ENCODE measurements at places on chromosomes 3 and 15. TPM values are rescaled to one million over a fixed set of nuclear protein-coding genes. Genes with fewer than 3 reads are reported as not detected.

The ONECUT1 gene
- 6.1 TPM for total RNA-seq

The KLHL40 gene
- total RNA-seq: not detected

The ZDHHC19 gene
- total RNA-seq: 4.1 TPM

The MINAR1 gene
- total RNA-seq: 0.67 TPM

The AHSG gene
- total RNA-seq: 1.1 TPM

The MYO5A gene
- 27.9 TPM for total RNA-seq

The CAMKV gene
- total RNA-seq: 67.9 TPM

The CD96 gene
- not detected for total RNA-seq

The SAMD7 gene
- not detected for total RNA-seq

The TMCO5A gene
- not detected for total RNA-seq

The FEZF2 gene
- total RNA-seq: not detected

- no peak for DNase-seq
These were observed 289.9 kb upstream of the RASGRP1 start for GRCh38 chr15:38854506-38854905.

GRCh38 chr3:127320529-127321121 lies 32.8 kb upstream of the PRR20G start:
- no peak for DNase-seq

DNA sequence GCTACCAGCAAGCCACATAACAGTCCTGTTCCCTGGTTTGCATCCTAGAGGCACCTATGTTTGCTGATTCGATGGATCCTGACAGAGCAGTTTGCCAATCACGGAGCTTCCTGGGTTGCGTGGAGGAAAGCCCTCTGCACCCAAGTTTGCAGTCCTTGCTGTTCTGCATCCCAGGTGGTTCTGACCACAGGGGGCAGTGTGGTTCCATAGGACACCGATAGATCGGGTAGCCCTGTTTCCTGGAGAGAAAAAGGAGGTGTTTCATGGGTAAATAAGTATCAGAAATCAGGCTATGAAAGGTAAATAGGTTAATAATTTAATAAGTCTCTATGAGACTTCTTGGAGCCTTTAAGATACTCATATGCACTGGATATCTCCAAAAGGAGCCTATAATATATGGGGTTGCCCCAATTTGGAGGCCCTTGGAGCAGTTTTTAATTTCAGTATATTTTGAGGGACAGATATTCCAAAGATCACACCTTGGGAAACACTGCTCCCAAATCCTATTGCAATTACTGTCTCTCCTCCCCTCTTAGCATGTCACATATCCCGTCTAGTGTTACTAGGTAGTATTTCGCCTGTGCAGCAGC lies 194.6 kb upstream of the TPM1 start:
- peak; percentile 87 for DNase-seq

GRCh38 chr3:122942937-122943827 lies 84.4 kb downstream of the SEMA5B start:
- DNase-seq: peak; percentile 96

- DNase-seq: no peak
These were observed 90.9 kb downstream of the MITF start for GRCh38 chr3:69830147-69830546.

DNA sequence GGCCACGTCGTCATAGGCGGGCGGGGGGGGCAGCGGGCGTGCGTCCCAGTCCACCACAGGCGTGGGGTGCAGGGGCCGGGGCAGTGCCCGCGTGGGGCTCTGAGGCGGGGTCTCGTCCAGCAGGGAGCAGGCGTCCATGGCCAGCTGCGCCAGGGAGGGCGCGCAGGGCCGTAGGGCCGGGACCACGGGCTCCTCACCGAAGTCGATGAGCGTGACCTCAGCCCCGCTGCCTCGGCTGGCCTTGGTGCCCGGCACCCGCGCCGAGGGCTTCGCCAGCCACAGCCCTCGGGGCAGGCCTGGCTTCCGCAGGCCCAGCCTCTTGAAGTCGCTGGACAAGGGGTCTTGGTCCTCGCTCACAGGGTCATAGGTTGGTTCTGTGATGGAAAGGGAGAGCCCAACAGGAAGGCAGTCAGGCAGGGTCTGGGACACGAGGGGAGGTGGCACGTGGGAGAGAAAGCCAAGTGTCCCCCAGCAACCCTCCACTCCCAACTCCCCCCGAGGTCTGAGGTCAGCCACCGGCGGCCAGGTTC lies 40.0 kb downstream of the TNK2 start:
- no peak for DNase-seq

- no peak for DNase-seq
These were observed 61.2 kb downstream of the ADAMTSL3 start for GRCh38 chr15:83714939-83715628.

GRCh38 chr15:70502529-70502928 lies 260.8 kb downstream of the UACA start:
- no peak for DNase-seq

DNA sequence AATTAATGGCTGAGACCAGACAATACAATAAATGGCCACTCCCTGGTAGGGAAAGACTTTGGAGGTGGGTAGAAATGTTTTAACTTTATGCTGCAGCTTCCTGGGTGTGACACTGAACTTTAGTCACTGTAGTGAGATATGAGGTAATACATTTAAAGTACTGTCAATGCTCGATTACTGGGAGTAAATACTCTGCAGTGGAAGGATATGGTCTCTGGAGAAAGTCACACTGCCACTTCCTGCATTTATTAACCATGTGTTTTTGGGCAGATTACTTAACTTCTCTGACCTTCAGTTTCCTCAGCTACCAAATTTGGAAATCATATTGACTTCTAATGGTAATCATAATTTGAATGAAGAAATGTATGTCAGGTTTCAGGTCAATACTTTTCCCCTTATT lies 317.1 kb upstream of the TGFBR2 start:
- DNase-seq: no peak

- no peak for DNase-seq
These were observed 62.3 kb downstream of the TMEM39A start for GRCh38 chr3:119401069-119401468.

DNA sequence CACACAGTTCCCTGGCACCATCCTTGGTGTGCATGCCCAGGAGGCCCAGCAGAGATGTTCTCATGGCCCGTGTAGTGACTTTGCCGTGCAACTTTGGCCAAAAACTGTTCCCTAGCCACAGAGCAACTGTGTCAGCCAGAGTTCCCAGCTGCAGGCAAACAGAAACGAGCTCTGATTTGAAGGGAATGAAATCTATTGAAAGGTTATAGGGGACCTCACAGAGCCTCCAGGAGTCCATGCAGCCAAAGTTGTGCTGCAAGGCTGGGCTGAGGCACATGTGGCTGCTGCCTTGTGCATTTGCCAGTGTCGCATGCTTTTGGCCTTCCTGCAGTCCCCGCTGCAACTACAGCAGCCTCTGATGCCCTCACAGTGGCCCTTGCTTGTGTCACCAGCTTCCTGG lies 70.5 kb downstream of the PLXNA1 start:
- DNase-seq: no peak

DNA sequence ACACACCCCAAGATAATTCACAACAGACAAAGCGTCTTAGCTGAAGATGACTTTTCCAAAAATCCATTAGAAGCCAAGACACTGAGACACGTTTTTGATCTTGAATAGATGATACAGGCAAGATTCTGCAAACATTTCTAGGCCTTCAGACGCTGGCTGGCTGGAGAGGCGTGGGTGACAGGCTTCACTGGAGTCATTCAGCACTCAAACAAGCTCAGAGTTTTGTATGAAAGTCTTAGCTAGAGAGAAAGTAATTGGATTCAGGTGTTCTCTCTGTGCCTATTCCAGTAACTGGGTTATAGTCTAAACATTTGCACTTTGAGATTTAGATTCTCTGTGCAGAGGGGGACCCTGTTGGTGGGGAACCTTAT lies 147.7 kb upstream of the BHLHE40 start:
- no peak for DNase-seq

GRCh38 chr3:190381441-190381840 lies 6.5 kb upstream of the CLDN16 start:
- no peak for DNase-seq

GRCh38 chr15:25933456-25934158 lies 70.5 kb upstream of the ATP10A start:
- peak; percentile 74 for DNase-seq

DNA sequence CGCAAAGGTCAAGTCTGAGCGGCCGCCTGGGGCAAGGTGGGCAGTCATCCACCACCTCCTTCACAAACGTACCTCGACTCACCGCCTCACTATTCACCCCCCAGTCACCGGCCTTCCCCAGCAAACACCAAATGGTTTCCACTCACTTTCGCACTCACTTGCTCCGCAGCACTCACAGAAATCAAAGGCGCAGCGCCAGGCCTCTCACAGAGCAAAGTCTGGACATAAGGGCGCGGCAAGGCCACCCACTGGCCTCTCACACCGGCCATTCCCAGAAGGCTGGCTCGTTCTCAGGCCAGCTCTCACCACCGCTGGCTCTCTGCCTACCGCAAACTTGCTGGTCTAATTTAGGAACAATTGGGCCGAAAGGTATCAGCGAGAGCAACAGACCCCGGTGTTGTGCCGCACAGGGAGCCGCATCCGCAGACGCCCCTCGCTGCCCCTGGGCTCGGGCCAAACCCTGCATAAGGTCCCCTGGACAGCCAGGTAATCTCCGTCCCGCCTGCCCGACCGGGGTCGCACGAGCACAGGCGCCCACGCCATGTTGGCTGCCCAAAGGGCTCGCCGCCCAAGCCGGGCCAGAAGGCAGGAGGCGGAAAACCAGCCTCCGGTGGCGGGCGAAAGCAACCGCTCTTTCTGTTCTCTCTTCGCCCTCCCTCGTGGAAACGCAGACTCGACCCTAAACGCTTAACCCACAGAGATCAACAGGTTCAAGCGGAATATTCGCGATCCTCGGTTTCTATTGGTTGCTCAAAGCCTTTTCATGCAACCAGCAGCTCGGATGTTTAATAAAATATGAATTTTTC lies 2.9 kb downstream of the SHOX2 start:
- peak; percentile 76 for DNase-seq

DNA sequence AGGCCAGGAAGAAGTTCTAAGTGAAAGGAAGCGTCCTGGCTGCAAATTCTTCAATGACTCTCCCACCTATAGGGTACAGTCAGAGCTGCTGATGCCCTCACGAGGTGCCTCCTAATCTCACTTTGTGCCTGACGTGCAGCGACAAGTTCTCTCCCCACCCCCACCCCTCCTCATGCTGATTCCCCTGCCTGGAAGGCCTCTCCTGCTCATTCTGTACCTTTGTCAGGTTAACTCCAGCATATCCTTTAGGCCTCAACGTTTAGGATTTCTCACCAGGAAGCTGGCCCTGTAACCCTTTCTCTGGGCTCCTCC lies 25.0 kb downstream of the SLC12A8 start:
- DNase-seq: no peak

GRCh38 chr15:92294759-92295158 lies 98.9 kb upstream of the ST8SIA2 start:
- DNase-seq: no peak

DNA sequence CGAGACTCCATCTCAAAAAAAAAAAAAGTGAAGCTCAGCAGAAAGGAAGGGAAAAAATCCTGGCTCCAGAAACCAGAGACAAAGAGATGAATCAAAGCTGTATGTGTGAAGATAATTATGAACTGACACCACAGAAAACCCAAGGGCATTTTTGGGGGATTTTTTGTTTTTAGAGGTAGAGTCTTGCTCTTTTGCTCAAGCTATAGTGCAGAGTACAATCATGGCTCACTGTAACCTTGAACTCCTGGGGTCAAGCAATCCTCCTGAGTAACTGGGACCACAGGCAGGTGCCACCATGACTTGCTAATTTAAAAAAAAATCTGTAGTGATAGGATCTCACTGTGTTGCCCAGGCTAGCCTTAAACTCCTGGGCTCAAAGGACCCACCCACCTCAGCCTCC lies 22.8 kb downstream of the HCLS1 start:
- no peak for DNase-seq

DNA sequence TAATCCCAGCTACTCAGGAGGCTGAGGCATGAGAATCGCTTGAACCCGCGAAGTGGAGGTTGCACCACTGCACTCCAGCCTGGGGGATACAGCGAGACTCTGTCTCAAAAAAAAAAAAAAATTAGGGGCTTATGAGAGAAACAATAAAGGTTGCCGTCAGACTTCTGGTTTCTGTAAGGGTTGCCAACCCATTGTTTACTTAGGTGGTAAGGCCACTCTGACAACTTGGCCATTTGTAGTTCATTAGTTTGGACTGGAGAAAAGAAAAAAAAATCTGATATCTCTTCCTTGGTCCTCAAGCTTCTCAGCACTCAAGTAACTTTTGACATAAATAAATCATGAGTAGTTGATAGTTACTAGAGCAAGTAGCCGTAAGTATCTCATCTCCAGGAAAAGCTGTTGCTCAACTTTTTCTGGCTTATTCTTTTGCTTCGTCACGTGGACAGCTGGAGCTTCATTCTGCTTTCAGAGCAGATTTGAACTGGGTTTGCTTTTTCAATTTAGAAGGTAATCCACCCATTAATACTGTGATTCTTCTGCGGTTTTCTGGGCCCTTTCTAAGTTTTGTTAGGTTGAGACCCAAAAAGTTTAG lies 9.4 kb downstream of the SNX1 start:
- no peak for DNase-seq
